A375 (cell line): ENCODE measurements at places on chromosomes 5 and 9. TPM values are rescaled to one million over a fixed set of nuclear protein-coding genes. Genes with fewer than 3 reads are reported as not detected.

Gene SLC36A3
- not detected in 2 replicates for total RNA-seq

Gene PROB1
- total RNA-seq = 0.79 and 1.1 TPM in 2 replicates

Gene GFI1B
- not detected in 2 replicates for total RNA-seq

Gene C5orf58
- 0.58 and 6.4 TPM in 2 replicates for total RNA-seq

Gene ORM2
- not detected in 2 replicates for total RNA-seq

Gene MYO10
- 13.5 and 15.8 TPM in 2 replicates for total RNA-seq

Gene SERF1A
- total RNA-seq = 1.4 and 17.8 TPM in 2 replicates

Gene GGTA1
- not detected in 2 replicates for total RNA-seq

Gene GPR150
- not detected in 2 replicates for total RNA-seq

Gene DAB2IP
- total RNA-seq = 9.4 and 9.5 TPM in 2 replicates

Gene SLC4A9
- total RNA-seq = not detected in 2 replicates

Gene FRRS1L
- total RNA-seq = not detected in 2 replicates

Gene RIGI
- total RNA-seq = 0.88 and 1.4 TPM in 2 replicates

Gene OBP2B
- total RNA-seq = not detected in 2 replicates

Gene FCN2
- total RNA-seq = not detected in 2 replicates

Gene SOX30
- not detected in 2 replicates for total RNA-seq

Gene PPP3R2
- not detected in 2 replicates for total RNA-seq

Gene PLAC8L1
- total RNA-seq = 0.19 and 0.34 TPM in 2 replicates
